ENCODE measurements at places on chromosomes 4 and X. TPM values are rescaled to one million over a fixed set of nuclear protein-coding genes. Genes with fewer than 3 reads are reported as not detected.

DNA sequence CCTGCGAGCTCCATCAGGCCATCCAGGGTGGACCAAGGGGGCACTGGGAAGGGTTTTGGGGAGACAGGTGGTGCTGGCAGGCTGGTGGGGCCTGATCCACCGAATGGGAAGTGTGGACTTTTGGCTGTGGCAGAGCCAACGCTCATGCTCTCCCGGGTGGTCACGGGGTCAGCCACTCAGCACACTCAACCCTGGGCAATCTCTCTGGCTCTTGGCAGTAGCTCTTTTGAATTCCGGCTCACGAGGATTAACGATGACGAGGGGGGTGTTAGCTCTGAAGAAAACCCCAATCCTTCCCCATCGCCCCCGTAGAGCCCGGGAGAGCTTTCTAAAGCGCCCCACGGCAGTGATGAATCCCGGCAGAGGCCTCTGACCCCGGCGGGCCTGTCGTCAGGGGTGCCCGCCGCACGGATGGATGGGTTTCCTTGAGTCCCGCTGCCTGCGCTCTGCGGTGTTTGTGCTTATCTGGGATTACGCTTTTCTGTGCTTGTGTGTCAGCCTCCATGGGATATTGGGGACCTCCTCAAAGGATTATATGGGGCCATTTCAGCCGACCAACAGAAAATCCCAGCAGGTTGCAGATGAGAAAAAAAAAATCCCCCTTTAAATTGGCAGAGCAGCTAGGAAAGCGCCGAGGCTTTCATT is 156.8 kb upstream of the PSAPL1 start:
- H3K4me3 ChIP-seq = no peak overlapping the region
- H3K36me3 ChIP-seq = no peaks in the 10 kb centered on the region
- H3K27me3 ChIP-seq = peaks cover 21% of the 10 kb centered on the region
- peaks cover 25% of the 10 kb centered on the region for H3K4me1 ChIP-seq
- no peak overlapping the region for H3K27ac ChIP-seq

GRCh38 chr4:61723492-61723891 is 523.4 kb downstream of the ADGRL3 start:
- no peak for DNase-seq
- H3K27ac ChIP-seq = no peak overlapping the region
- H3K36me3 ChIP-seq = peaks cover 3% of the 10 kb centered on the region
- no peaks in the 10 kb centered on the region for H3K27me3 ChIP-seq
- H3K4me3 ChIP-seq = no peak overlapping the region
- H3K4me1 ChIP-seq = no peaks in the 10 kb centered on the region

DNA sequence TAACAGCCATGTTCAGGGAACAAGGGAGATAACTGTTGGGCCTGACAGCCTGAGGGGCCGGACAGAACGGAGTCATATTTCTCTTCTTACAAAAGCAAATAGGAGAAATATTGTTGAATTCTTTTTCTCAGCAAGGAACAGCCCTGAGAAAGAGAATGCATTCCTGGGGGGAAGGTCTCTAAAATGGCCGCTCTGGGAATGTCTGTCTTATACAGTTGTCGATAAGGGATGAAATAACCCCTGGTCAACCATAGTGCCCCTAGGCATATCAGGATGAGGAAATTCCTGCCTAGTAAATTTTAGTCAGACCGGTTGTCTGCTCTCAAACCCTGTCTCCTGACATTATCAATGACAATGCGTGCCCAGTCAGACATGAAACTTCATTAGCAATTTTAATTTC is 1925.5 kb downstream of the PCDH7 start:
- no peaks in the 10 kb centered on the region for H3K27me3 ChIP-seq
- DNase-seq = no peak
- H3K36me3 ChIP-seq = peaks cover 6% of the 10 kb centered on the region
- H3K27ac ChIP-seq = no peak overlapping the region

GRCh38 chrX:117990438-117990837 is 126.2 kb downstream of the KLHL13 start:
- H3K4me3 ChIP-seq = no peak overlapping the region
- no peaks in the 10 kb centered on the region for H3K36me3 ChIP-seq
- no peak overlapping the region for H3K27ac ChIP-seq
- no peak for DNase-seq
- H3K27me3 ChIP-seq = no peaks in the 10 kb centered on the region
- peaks cover 6% of the 10 kb centered on the region for H3K4me1 ChIP-seq

GRCh38 chr4:56787380-56787779 is 34.1 kb downstream of the SPINK2 start:
- H3K27ac ChIP-seq = no peak overlapping the region
- no peak for DNase-seq
- no peaks in the 10 kb centered on the region for H3K27me3 ChIP-seq
- H3K4me3 ChIP-seq = no peak overlapping the region
- H3K4me1 ChIP-seq = no peaks in the 10 kb centered on the region

DNA sequence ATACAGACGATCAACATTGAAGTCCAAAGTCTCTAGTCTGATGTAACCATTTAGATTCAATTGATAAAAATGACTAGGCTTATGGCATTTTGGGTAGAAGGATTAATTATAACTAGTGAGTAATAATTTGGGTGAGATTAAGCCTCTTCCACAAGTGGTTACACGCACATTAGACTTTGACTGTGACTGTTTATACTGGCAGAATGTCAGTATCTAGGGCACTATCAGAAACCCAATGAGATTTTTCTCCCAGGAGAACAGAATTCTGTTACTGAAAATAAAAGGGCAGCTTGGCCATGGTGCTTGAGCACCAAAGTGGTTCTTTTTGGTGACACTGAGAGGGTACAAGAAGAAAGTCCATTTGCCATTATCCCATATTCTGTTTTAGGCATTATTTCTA is 3.3 kb downstream of the PLS3 start:
- peaks cover 46% of the 10 kb centered on the region for H3K4me1 ChIP-seq
- H3K27ac ChIP-seq = no peak overlapping the region
- no peaks in the 10 kb centered on the region for H3K27me3 ChIP-seq
- H3K36me3 ChIP-seq = peaks cover 8% of the 10 kb centered on the region
- DNase-seq = no peak

Gene GPR119
- total RNA-seq = not detected

DNA sequence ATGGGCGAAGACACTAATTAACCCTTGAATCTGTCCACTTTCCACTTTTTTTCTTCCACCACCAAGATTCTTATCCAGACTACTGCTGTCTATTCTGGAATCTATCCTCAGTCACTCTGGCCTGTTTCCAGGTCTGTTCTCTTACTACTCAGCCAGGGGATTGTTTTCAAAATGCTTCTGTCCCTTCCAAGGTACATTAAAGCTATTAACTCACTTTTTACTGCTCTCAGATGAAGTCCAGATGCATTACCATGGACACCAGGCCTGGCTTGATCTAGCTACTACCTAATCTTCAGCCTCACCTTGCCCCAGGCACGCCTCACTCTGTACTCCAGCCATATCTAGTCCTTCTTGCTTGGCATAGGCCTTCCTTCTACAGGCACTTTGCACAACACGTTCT is 66.4 kb downstream of the GALNT7 start:
- H3K27ac ChIP-seq = no peak overlapping the region
- peaks cover 18% of the 10 kb centered on the region for H3K4me1 ChIP-seq
- DNase-seq = no peak
- no peaks in the 10 kb centered on the region for H3K27me3 ChIP-seq

- H3K4me3 ChIP-seq = no peak overlapping the region
- no peak overlapping the region for H3K27ac ChIP-seq
- no peak for DNase-seq
- H3K36me3 ChIP-seq = peaks cover 2% of the 10 kb centered on the region
- no peaks in the 10 kb centered on the region for H3K27me3 ChIP-seq
Measured at GRCh38 chrX:138982365-138982764, 270.8 kb upstream of the FGF13 start.

Gene FRAS1
- 9.3 TPM for total RNA-seq
